Naive thymus-derived CD8-positive, alpha-beta T cell (primary cell): ENCODE measurements at places on chromosomes 2 and 18. TPM values are rescaled to one million over a fixed set of nuclear protein-coding genes. Genes with fewer than 3 reads are reported as not detected.

DNA sequence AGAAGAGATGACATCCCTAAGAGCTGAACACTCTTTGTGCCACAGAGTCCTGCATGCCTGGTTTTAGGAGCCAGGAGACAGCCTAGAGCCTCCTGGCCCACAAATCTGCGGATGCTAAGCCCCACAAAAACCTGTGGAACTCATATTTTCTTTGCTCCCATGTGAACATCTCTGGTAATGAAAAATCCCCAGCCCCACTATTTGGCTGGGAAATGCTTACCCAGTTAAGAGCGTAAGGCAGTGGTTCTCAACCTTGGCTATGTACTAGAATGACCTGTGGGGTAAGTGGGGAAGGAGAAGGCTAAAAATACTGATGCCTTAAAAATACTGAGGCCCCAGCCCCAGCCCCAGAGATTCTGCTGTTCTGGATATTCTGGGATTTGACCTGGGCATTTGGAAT lies 208.1 kb downstream of the EN1 start:
- no peak for DNase-seq

DNA sequence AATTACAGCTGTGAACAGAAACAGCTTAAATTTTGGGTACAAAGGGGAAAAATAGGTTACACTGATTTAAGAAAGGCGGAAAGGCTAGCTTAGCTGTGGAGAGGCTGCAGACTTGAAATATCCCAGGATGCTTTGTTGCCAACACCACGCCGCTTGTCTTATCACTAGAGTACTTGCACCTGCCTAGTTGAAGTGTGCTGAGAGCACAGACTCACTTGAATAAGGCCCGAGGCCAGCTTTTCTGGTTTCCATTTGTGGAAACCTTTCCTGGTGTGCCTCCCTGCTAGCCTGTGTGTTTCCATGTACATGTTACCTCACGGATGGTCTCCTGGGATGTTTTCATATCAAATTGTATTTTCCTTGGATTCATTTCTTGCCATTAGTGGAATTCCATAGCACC lies 3.2 kb downstream of the CABLES1 start:
- DNase-seq, result no peak

GRCh38 chr18:50313031-50313607 lies 25.6 kb upstream of the CXXC1 start:
- DNase-seq, result no peak

PLA2R1 gene
- not detected for polyA plus RNA-seq

AQP12B gene
- not detected for polyA plus RNA-seq

THAP4 gene
- 58.4 TPM for polyA plus RNA-seq

RNF125 gene
- 49.1 TPM for polyA plus RNA-seq
